ENCODE measurements at places on chromosomes 3 and 15. TPM values are rescaled to one million over a fixed set of nuclear protein-coding genes. Genes with fewer than 3 reads are reported as not detected.

GRCh38 chr3:161851941-161852566 is 355.4 kb downstream of the OTOL1 start:
- DNase-seq: peak; percentile 33

IGSF11 gene
- total RNA-seq: 0.39 TPM

DNA sequence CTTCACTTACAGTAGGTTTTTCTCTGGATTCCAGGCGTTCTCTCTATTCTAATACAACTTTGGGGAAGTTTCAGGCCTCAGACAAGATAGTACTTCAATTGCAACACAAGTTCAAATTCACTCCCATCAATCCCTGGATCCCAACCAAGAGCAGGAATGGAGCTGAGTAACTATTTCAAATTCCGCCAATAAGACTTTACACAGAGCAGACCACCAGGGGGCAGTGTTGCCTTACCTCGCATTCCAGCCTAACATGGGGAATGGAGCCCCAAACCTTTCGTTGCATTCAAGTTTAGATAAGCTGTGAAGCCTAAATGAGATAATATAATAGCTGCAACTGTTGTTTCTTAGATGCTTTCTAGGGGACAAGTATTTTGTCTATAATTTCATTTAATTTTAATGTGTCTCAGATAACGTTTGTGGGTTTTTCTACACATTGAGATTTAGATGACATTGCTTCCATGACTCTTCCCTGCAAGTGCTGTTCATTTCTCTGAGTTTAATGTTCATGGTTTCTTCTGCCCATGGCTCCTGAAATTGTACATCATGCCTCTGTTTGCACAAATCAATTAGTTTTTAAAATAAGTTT is 186.7 kb downstream of the NSUN3 start:
- peak; percentile 46 for DNase-seq

DNA sequence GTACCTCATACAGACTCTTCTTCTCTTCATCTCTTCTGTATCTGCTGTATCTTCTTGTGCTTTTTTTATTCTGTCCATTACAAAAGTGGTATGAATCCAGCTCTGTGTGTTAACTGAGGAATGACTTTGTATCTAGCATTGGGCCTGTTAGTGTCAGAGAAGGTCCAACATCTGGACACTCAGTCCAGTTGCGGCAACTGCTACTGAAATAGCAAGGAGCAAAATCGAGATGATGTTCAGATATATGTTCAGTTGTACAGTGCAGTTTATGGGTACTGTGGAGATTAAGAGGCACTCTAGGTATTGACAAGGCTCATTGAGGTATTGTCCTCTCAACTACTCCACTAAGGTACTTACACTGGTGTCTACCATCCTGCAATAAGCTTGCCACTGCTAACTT is 42.6 kb downstream of the KLHDC8B start:
- DNase-seq: no peak

- no peak for DNase-seq
These were observed 465.3 kb downstream of the FGF12 start for GRCh38 chr3:192262001-192262400.

- DNase-seq: no peak
These were observed 556.2 kb upstream of the CFAP20DC start for GRCh38 chr3:59605944-59606534.

GRCh38 chr3:143266511-143266910 is 146.9 kb downstream of the CHST2 start:
- no peak for DNase-seq

DNA sequence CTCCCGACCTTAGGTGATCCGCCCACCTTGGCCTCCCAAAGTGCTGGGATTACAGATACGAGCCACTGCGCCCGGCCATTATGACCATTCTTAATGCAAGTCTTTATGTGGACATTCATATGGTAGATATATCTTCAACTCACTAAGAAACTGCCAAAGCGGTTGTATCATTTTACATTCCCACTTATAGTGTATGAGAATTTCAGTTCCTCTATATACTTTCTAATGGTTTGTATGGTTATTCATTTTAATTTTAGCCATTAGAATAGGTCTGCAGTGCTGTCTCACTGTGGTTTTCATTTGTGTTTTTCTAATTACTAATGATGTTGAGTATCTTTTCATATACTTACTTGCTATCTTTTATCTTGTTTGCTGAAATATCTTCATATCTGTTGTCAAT is 32.5 kb downstream of the TCF12 start:
- DNase-seq: no peak

GRCh38 chr3:61947456-61947855 is 386.1 kb downstream of the PTPRG start:
- DNase-seq: no peak

DNA sequence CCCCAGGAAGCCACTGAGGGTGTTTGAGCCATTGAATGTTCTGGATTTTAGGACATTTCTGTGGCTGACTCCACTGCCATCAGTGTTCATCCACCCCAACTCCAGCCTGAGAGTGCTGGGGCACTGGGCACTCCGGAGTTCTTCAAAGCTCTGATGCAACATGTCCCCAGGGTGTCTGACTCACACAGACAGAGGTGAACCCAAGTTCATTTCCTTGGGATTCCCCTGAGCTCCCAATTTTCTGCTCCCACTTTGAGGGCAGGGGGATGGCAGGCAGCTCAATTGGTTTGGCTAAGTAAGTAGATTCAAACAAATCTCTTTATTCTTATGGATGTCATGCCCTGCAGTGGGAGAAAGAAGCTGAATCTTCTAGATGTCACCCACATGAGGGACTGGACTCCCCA is 2.2 kb downstream of the STRA6 start:
- peak; percentile 98 for DNase-seq
